ENCODE measurements at places on chromosomes 2 and 18.

- DNase-seq, result no peak
Observed at GRCh38 chr18:3358310-3358709, 91.7 kb upstream of the TGIF1 start.

DNA sequence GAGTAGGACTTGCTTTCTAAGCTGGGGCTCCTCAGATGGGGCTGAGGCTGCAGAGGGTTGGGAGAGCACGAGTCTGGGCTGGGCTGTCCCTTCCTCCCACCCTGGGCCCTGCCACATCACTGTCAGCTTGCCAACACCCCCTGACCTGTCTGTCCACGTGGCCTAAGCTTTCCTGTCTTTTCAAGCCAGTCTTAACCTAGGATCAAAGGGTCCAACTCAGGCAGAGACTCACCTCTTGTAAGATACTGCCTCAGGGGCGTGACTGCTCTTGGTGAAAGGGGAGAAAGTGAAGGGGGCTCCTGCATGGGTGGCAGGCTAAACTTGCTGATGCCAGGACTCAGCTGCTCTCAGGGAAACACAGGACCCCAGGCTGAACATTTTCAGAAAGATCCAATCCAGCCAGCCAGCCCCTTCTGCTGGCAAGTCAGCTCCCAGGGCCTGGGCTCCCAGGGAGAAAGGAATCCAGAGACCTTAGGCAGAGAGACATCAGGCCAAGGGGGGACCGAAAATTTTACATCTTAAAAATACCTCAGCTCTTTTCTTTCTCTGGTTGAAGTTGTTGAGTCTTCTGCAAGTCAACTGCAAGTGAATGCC lies 144.2 kb upstream of the ID2 start:
- no peak for DNase-seq

- no peak for DNase-seq
Observed at GRCh38 chr18:28485918-28486317, 309.0 kb upstream of the CDH2 start.

GRCh38 chr2:235216901-235217300 lies 265.1 kb downstream of the SH3BP4 start:
- no peak for DNase-seq

DNA sequence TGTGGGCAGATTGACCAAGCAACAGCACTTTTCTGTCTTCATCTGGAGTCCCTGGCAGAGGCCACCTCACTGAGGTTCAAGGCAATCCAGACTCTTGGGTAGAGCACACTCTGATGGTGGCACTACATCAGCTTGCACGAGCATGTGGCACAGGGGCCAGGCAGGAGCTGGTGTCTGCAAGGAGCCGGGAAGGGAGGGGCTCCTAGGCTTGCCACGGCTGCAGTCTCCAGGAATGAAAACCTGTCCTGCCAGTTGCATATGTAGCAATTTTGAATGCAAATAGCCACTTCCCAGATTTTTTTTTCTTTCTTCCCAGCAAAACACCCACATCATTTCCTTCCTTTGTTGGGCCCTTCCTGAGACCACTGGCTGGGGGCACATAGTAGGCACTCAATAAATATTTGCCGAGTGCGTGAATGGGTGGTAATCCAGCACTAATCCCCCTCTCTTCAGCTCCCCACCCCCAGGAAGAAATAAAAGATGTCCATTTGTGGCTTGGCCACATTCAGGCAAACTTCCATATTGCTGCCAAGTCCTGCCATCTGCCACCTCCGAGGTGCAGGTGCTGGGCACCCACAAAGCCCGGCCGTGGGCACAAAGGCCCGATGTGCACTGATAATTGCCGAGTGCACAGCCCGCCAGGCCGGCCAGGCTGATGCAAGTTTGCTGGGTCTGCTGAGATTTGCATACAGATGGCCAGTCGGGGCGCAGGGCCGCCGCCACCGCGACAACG lies 72.4 kb downstream of the MYCN start:
- no peak for DNase-seq

DNA sequence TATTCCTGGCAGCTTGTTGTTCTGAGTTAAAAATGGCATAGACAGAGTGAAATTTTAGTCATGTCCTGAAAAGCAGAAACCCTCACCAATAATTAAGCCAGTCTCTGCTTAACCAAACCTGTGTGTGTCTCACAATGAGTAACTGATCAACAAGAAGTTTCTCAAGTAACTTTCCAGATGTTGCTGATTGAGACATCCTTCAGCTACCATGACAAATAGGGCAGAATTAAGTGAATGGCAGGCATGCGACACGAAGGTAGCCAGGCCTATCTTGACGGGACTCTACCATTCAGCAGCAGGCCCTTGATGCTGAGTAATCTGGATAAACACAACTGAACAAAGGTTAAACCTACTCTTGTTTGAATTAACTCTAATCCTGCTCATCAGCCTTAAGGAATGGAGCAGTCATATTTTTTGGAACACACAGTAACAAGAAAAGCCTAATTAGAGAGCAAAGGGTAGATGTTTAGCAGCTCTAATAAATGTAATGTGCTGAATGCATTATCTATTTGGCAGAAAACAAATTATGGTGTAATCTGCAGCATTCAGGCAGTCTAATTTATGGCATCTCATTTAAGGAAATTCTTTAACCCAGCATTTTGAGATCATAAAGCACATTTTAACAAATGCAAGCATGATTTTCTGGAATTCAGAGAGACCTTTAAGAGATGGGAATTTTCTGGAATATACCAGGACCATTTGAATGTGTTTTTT lies 159.5 kb upstream of the EPHA4 start:
- DNase-seq, result no peak
